ENCODE measurements at places on chromosomes 2 and 18.

DNA sequence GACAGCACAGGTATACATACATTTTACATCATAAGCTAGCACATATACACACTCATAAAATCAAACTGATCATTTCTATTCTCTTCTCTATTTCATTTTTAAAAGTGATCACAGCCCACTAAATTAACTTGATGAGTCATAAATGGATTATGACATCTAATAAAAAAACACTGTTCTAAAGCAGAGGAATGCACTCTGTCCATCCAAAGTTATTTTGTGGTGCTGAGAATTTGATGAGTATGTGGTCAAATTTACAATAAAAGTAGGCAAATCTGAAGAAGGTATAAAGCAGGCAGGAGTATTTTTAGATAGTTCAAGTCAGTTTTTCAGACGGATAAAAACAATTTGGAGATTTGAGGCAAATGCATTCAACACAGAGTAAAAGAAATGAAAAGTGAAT is 104.4 kb downstream of the NOL4 start:
- no peak for DNase-seq

GRCh38 chr2:85765081-85765731 is 11.4 kb downstream of the ATOH8 start:
- DNase-seq: no peak

GRCh38 chr2:66721776-66722175 is 286.9 kb downstream of the MEIS1 start:
- no peak for DNase-seq

DNA sequence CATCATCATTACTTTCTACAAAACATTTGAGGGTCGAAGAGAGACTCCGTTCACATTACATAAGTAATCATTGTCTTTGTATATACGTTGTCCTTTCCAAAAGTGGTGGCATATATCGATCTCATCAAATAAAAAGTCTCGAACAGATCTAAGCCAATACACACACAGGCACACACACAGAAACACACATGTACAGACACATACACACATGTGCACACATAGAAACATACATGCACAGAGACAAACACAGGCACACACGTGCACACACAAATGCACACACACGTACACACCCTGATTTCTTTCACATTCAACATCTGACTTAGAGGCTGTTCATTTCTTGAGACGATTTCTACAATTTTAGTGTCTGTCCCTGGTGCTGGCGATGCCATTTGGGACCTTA is 17.5 kb upstream of the ALKAL2 start:
- no peak for DNase-seq

DNA sequence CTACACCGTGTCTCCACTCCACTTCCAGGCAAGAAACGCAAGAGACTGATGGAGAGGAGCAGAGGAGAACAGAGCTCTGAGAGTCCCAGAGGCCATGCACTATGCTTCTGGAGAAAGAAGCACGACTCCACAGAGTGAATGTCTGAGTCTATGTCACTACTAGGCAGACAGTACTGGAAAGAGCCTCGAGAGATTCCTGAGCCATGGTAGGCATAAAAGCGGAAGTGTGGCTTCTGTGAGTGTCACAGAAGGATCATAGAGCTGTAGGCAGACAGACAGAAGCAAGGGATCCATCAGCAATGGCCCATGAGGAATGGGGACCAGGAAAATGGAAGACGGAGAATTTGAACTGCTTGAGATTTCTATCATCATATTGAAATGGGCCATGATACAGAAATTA is 542.6 kb downstream of the ZEB2 start:
- no peak for DNase-seq
